ENCODE measurements at places on chromosomes 6 and 20.

DNA sequence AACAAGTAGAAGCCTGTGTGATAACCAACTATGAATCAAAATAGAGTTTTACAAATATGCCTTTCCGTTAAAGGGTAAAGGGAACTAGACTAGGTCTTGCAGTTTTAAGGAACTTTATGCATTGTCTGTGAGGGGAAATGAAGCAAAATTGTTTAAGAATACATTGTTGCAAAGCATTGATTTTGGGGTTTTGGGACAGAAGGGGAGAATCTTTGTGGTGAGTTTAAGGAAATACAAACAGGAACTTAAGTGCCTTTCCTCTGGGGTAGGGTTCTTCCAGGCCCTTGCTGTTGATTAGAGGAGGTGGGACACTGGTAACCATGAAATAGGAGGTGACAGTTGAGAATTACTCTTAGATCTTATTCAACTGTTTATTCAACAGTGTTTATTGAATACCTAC, 4.7 kb downstream of the MAPK14 start:
- DNase-seq: no peak

DNA sequence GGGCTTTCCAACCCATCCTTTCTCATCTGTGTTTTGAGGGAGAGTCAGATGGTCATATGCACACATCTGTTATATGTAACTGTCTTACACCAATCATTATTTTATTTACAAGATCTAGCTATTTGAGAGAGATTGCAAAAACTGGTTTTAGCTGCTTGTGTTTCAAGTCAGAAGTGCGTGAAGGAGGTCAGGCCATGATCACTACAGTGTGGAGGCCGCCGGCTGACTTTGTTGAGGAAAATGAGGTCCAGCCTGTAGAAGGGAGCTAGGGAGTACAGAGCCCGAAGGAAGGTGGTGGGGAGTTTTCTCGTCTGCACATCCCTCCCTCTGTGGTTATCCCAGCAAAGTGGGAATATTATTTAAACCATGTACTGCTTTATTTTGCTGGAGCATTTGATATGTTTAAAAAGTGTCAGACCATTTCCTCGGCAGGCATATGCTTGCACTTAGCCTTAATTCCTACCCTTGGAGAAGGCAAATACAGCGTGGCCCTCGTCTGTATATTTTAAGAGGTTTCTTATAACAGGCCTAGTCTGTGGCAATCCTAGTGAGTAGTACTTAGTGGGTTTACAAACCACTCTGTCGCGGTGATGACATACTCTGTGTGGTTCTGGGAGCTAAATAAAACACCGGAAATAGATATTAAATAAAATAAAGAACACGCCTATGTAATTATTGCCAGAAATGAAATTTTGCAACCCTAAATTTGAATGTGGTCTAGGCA, 95.6 kb downstream of the UST start:
- no peak for DNase-seq

DNA sequence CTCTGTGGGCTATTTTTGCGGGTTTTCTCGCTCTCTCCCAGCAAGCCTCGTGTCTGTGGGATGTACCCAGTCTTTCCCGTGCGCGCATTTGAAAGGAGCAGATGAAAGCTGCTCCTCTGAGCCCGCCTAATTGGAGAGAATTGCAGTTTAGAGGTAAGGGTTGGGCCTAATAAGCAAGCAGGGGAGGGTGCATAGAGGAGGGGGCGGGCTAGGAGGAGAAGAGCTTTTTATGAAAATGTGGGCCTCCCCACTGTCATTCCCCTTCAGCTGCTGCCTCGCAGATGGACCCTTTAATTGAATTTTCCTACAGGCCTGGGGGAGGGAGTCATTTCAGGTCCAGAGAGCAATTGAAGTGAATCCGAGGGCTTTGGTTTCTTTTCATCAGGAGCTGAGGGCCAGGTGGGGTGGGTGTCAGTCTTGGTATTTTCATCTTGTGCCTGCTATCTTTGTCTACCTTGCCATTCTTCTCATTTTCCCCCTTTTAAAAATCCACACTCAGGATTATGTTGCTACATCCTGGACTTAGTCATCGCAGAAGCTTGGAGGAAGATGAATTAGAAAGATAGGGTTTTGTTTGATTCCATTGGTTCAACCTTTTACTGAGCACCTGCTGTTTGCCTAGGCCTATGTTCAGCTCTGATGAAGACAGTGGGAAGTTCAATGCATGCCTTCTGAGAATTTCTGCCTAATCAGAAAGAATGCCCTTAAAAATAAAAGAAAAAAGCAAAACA, 423.4 kb downstream of the CD83 start:
- no peak for DNase-seq

DNA sequence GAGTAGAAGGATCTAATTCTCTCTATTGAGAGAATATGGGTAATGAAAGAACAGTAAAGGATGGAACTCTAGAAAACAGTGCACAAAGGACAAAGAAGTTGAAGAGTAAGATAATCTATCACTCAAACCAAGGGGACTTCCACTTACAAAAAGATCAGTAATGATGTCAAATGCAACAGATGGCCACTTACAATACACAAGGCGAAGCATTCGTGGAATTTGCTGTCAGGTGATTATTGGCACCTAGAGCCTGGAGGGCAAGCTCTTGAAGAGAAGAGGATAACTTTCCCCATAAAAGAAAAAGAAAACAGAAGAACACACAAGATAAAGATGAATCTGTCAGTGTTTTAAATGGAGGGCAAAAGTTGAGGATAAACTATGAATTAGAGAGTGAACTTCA, 256.0 kb upstream of the TCF21 start:
- DNase-seq: no peak

GRCh38 chr6:113184736-113185135, 672.4 kb upstream of the MARCKS start:
- no peak for DNase-seq

GRCh38 chr20:14142171-14142570, 146.9 kb downstream of the MACROD2 start:
- no peak for DNase-seq

GRCh38 chr6:107646176-107646575, 156.3 kb downstream of the SOBP start:
- peak; percentile 49 for DNase-seq

DNA sequence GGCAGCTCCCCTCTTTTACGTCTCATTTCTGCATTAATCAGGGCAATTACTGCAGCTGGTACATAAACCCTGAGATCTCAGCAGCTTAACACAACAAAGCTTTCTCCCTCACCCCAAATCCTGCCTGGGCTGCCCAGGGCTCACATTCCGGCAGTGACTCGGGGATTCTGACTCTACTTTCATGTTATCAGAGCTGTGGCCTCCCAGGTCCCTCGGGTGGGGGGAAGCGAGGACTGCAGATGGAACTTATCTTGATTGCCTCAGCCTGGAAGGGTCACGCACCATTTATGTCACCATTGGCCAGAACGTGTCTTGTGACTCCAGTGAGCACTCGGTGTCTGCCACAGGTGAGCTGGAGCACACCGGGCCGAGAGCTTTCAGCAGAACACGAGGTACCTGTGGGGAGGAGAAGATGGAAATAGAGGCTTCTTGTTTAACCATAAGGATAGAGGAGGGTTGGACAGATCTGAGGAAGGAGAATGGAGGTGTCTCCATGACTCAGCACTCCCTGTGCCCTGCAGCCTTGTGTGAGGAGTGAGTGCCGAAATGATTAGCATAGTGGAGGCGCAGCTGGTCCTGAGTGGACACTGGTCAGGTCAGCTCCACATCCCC, 88.5 kb upstream of the EXOC2 start:
- DNase-seq: no peak

DNA sequence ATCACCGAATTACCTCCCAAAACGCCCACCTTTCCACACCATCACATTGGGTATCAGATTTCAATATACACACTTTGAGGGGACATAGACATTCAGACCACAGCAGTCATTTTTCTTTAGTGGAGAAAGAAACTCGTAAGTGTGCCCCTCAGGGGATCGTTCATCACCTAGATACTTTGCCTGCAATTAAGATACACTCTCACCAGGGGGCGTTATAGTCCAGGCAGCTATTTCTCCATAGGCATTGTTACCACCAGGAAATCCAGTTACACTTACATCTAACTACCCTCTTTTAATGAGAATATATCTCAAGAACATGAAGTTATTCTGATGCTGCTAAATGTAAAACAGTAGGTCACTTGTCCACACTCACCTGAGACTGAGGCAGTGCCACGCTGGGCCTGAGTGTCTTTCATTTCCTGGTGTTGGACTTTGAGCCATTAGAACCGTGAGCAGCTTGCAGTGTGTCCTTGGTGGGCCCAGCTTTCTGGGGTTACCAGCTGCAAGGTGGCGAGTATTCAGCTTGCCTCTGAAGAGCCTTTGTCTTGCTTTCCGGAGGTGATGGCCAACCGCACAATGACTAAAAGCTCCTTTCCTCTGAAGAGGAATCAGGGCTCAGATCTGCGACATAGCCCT, 35.1 kb upstream of the UNC93A start:
- no peak for DNase-seq

- DNase-seq: peak; percentile 90
These were observed at the start of gene SLC2A4RG for GRCh38 chr20:63739130-63740069. SLC2A4RG (plus strand) TSS chr20:63739776; CDS start chr20:63739913, 137 bp downstream.

DNA sequence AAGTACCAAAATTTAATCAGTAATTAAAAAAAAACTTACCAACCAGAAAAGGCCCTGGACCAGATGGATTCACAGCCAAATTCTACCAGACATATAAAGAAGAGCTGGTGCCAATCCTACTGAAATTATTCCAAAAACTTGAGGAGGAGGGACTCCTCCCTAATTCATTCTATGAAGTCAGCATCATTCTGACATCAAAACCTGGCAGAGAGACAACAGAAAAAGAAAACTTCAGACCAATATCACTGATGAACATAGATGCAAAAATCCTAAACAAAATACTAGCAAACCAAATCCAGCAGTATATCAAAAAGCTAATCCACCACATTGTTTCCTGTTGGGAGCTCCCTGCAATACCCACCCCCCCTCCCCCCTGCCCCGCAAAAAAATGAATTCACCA, at the start of gene WFDC11:
TSS of gene WFDC11 (minus strand) at position 101 of the 400 bp plus-strand sequence. CDS start 19,639 bp downstream, outside the sequence.
- no peak for DNase-seq

- DNase-seq: no peak
These were observed 1228.6 kb upstream of the EYS start for GRCh38 chr6:66935612-66936011.

Data from mucosa of descending colon (tissue), 3 donors.